ENCODE measurements at places on chromosomes 7 and 10.
A peak's percentile ranks its signal among the peaks of the same experiment; 100 is the strongest.

GRCh38 chr7:34430456-34430855 is 227.6 kb upstream of the NPSR1 start:
- DNase-seq: no peak

DNA sequence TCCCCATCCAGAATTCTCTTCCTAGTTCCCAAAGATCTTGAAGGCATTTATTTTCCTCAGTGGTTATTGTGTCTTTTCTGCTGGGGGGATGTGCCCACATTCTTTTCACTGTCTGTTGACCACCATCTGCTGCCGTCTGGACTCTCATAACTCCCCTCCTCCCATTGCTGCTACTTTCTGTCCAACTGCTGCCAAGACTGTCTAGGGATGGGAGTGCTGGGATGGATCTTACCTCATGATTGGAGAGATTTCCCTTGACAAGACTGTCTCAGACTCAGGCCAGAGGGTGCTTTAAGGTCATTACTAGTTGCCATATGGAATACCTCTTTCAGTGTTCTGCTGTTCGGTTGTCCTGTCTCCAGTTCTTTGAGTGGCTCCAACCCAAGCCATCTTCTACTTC is 141.6 kb downstream of the C1GALT1 start:
- no peak for DNase-seq

- no peak for DNase-seq
Observed at GRCh38 chr10:95275726-95276366, 15.0 kb downstream of the PDLIM1 start.

- DNase-seq: peak; percentile 3
Observed at GRCh38 chr10:59240582-59241183, 64.2 kb downstream of the PHYHIPL start.

GRCh38 chr10:17257466-17258321 is 29.7 kb downstream of the VIM start:
- DNase-seq: peak; percentile 30

DNA sequence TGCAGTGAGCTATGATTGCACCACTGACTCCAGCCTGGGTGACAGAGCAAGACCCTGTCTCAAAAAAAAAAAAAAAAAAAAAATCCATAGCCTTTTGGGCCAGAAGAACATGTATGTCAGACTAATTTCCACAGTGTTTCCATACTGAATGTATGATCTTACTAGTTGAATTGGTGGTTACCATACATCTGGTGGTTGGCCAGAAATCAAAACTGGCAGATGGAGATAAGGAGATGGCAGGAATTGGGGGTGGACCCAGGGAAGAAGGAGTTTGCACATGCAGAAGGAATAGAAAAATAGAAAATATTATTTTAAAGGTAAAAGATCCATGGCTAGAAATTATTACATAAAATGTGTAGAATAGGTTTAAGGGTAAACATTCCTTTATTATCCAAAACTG is 3.7 kb upstream of the ATOH7 start:
- no peak for DNase-seq

- peak; percentile 61 for DNase-seq
Observed at GRCh38 chr7:129225206-129225930, 538 bp downstream of the AHCYL2 start.

DNA sequence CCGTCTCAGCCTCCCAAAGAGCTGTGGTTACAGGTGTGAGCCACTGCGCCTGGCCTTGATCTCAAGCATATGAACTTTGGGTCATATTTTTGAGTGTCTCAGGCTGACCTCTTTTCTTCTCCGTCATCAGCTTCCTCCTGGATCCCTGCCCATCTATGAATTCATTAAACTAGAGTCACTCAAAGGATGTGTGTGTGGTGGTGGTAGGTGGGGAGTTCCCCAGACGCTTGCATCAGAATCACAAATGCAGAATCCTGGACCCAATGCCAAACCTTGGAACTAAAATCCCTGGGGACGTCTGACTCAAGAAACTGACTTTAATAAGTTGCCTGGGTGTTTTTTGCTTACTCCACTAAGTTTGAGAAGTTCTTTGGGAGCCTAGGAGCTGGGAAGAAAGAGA is 6.7 kb upstream of the CREB5 start:
- no peak for DNase-seq

- no peak for DNase-seq
Observed at GRCh38 chr7:27221201-27221797, 21.3 kb upstream of the EVX1 start.

DNA sequence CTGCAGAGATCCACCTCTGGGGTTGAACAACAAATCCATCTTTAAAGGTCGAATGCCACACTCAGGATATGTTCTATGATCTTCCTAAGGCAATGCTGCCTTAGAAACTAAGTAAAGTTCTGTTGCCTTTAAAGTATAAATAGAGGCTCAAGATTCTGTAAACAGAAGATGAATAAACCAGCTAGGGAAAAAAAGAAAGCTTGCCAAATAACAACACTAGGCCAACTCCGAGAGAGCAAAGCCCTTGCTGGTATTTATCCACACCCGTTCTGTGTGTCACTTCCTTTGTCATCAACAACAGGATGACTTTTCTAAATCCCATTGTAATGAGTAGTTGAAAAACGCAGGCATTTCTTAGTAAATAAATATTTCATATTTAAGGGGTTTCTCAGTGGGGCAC is 330.0 kb upstream of the GLI3 start:
- DNase-seq: no peak

GRCh38 chr10:114043532-114044246 is at the start of gene ADRB1:
TSS of gene ADRB1 (plus strand) at chr10:114043866. CDS start at chr10:114044133, 267 bp downstream.
- DNase-seq: peak; percentile 85

DNA sequence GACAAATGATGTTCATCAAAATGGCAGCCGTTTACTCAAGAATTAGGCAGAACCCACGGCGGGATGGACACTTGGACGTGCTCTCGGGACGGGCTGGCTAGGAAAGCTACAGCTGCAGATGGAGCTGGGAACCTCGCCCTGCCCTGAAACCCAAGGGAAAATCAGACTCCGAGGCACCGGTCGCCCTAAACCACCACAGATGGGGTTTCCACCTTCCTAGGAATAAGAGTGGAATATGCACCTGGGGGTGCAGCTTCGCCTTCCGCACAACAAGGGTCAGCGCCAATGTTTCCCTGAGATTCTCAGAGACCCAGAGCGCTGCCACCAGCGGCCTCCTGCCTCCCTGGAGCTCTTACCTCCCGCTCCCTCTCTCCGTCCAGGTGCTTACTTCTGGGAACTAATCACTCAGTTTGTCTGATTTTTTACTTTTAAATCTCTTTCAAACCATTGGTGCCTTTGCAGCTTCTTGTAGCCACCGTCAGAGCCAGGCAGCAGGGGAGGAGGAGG is 122.7 kb downstream of the DYNC2I1 start:
- DNase-seq: no peak

DNA sequence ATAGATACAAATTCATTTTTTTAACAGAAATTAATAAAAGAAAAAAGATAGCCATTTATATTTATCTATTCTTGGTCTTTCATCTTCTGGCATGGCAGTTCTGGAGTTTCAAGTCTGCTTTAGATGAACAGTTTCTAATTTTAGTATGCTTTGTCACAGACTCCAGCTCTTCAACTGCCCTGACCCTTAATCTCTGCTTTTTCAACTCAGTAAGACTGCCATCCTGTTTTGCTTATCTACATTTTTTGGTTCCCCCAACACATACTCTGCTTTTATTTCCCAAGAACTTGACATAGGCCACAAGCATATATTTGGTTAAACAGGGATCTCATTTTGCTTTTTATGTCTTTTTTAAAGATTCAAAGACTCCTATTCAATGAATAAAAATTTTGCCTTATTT is 309.3 kb upstream of the KCND2 start:
- no peak for DNase-seq

GRCh38 chr7:3013975-3014792 is 29.5 kb downstream of the CARD11 start:
- no peak for DNase-seq

- no peak for DNase-seq
Observed at GRCh38 chr7:38311329-38311937, 38.0 kb upstream of the TARP start.

DNA sequence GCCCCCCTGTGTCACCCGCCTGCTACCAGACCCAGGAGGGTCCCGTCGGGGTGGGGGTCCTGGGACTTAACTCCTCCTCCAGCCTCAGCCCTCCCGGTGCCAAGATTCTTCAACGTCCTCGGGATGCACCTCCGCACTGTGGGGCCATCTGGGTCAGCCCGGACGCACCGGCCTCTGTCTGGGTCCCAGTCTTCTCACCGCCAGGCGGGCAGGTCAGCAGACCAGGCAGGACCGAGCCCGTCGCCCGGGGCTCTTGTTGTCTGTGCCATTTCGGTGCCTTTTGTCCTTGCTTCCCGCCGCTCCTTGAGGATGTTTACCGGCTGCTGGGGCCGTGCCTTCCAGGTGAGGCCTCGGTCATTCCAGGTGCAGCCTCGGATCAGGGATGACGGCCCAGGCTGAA is 32.1 kb upstream of the PSMG3 start:
- no peak for DNase-seq

DNA sequence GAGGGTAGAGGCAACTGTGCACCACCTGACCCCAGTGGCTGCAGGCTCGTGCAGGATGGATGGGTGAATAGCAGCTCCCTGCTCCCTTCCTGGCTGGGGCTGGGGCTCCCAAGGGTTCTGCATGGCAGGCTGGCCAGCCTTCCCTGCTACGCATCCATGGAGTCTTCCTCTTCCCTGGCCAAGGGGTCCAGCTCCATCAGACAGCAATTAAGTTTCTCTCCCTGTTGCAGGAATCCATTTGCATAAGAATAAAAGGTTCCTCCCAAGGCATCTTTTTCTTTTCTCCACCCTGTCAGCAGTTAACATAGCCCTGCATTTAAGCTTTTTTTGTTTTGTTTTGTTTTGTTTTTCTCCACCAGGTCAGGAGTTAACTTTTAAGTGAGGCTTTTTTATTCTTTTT is 10.0 kb upstream of the CPA2 start:
- DNase-seq: no peak

- DNase-seq: no peak
Observed at GRCh38 chr10:34884272-34884952, 69.3 kb upstream of the PARD3 start.

- peak; percentile 98 for DNase-seq
Observed at GRCh38 chr10:87861953-87862678, 1.2 kb downstream of the KLLN start.

GRCh38 chr7:135143885-135144668 is 3.8 kb upstream of the TMEM140 start:
- no peak for DNase-seq

DNA sequence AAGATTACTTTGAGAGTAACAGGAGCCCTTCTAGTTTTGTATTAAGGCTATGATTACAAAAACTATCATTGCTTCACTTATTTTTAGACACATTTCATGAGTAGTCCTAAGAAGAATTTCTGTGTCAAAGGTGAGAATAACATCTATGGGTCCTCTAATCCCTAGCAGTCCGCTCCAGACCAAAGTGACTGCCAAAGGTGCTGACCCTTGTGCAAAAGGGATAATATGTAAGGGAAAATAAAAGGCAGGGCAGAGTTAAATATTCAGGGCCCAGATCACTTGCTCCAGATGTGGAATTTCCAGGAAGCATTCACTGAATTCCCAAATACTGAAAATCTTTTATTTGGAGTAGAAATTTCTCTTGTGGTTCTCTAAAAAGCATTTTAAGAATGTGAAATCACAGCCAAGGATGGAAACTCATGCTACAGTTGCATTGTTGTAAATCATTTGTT is 29.3 kb downstream of the RHOBTB1 start:
- no peak for DNase-seq

GRCh38 chr7:127903892-127904669 is 127.2 kb downstream of the LRRC4 start:
- DNase-seq: no peak

GRCh38 chr10:29386342-29386999 is 97.6 kb downstream of the LYZL1 start:
- DNase-seq: no peak

DNA sequence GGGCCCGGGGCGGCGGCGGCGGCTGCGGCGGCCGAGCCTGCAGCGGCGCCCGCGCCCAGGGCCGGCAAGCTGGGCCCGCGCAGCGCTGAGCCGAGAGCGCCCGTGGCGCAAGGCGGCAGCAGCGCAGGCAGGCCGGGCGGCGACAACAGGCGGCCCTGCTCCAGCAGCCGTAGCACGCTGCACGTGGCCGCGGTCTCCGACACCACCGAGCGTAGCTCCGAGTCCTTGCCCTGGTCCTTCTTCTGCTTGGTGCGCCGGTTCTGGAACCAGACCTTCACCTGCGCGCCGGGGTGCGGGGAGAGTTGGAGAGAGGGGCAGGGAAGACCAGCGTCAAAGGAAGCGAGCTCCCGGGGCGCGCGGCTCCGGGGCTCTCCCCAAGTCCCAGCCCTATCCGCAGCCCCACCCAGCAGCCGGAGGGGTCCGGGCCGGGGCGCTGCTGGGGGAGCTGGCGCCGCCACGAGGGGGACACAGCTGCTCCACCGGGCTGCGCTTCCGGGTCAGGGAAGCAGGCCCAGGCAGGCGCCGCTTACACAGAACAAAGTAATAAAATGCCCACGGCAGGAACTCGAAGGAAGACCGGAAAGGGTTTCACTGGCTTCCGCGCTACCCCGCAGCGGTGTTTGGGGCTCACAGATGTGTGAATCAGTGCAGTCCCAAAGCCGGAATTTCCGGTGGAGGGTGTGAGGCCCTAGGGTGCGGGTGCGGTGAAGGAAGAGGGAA is 3.6 kb downstream of the VAX1 start:
- DNase-seq: no peak

DNA sequence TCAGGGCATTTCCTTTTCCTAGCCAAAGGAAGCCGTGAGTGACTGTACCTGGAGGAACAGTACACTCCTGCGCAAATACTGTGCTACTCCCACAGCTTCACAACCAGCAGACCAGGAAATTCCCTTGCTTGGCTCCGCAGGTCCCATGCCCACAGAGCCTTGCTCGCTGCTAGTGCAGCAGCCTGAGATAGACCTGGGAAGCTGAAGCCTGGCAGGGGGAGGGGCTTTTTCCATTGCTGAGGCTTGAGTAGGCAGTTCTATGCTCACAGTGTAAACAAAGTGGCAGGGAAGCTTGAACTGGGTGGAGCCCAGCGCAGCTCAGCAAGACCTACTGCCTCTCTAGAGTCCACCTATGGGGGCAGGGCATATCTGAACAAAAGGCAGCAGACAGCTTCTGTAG is 291.2 kb downstream of the HGF start:
- no peak for DNase-seq

GRCh38 chr7:139058943-139059342 is 23.1 kb upstream of the ZC3HAV1L start:
- DNase-seq: no peak

- DNase-seq: no peak
Observed at GRCh38 chr7:91319351-91319750, 55.1 kb downstream of the FZD1 start.

GRCh38 chr10:72220637-72221036 is 4.6 kb upstream of the ASCC1 start:
- no peak for DNase-seq

GRCh38 chr7:155963771-155964195 is 151.5 kb upstream of the SHH start:
- DNase-seq: no peak

- no peak for DNase-seq
Observed at GRCh38 chr7:70319057-70319456, 720.8 kb downstream of the AUTS2 start.

- DNase-seq: no peak
Observed at GRCh38 chr7:50674896-50675835, 107.5 kb downstream of the GRB10 start.

Data from HL-60 (cell line).